ENCODE measurements at places on chromosomes 5 and 9.

- DNase-seq = no peak
Measured at GRCh38 chr5:132110930-132111329, 37.3 kb downstream of the CSF2 start.

DNA sequence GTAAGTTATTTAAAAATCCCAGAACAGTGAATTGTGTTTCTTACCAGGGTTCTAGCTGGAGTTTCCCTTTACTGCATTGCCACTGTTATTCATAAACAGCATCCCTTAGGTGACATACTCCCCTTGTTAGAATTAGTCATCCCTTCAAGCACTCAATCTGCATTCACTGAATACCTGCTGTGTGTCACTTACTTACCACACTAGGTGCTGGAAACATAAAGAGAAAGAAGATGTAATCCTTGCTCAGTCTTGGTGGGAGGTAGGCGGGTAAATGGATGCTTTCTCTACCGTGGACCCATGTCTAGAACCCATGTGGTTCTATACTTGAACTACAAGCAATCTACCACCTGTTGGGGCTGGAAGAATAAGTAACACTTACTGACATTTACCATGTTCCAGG, 371.6 kb downstream of the KDM4C start:
- no peak for DNase-seq

DNA sequence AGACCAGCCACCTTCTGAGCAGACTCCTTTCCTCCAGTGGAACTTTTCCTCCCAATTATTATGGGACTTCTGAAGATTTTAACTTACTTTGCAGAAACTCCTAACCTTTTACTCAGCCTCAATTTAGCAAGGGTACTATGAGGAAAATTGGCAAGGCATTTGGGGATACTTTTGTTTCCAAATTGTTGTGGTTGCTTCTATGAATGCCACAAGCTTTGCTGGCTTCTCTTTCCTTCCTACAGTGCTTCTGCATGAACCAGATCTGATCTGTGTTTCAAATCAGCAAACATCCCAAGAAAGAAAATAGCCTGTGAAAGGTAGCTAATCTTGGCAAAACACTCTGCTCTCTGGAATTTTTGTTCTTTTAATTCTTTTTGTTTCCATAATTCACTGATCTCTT, 57.3 kb upstream of the TAF11L2 start:
- no peak for DNase-seq

DNA sequence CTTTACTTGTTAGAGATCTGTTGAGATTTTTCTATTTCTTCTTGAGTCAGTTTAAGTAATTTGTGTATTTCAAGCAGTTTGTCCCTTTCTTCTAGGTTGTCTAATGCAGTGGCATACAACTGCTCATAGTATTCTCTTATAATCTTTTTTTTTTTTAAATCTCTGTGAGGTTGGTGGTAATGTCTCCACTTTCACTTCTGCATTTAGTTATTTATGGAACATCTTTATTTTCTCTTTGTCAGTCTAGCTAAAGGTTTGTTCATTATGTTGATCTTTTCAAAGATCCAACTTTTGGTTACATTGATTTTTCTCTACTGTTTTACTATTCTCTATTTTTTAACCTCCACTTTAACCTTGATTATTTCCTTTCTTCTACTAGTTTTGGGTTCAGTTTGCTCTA, 13.8 kb downstream of the FOXE1 start:
- DNase-seq = peak; percentile 47

- DNase-seq = no peak
Measured at GRCh38 chr9:91056917-91057316, 255.3 kb downstream of the SYK start.

GRCh38 chr5:124725040-124725434, 21.4 kb downstream of the ZNF608 start:
- DNase-seq = no peak

DNA sequence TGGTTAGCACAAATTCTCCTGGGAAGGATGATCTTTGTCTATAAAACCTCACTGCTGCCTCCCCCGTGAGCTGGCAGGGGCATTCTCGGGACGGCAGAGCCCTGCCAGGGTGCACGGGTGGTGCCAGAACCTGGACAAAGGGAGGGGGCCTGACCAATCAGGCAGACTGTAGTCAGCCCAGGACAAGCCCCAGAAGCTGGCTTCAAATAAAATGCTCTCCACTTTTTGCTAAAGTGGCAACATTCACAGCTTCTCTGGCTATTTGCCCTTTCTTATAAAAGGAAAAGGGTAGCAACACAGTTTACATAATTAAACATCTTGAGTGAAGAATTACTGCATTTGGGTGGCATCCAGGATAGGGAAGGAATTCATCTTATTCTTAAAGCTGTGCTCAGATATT, 14.4 kb downstream of the IL9 start:
- no peak for DNase-seq

DNA sequence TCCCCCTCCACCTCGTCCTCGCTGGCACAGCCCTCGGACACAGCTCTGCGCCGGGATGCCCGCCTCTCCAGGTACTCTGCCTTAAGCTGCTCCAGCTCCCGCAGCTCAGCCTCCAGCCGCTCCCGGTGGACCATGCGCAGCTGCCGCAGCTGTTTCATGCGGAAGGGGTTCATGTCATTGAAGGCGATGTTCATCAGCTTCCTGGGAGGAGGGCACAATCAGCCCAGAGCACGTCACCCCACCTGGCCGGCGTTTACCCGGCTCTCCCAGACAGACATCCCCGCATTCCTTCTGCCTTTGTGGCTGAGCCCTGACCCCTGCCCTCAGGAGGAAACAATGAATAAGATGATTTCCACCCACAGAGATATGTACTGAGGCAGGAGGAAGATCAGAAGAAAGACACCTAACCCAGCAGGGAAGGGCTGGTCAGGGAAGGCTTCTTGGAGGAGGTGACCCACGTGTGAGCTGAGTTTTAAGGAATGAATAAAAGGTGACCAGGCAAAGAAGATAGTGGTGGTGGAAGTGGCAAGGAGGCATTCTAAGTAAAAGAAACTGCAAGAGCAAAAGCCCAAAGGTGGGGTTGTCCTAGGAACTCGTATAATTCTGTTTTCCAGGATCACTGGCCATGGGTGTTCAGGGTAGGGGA, 7.1 kb upstream of the CORO2A start:
- DNase-seq = no peak

- no peak for DNase-seq
Measured at GRCh38 chr9:103281126-103281525, 286.0 kb downstream of the CYLC2 start.

GRCh38 chr9:112348257-112349007, 15.0 kb upstream of the PTBP3 start:
- peak; percentile 50 for DNase-seq

- DNase-seq = peak; percentile 45
Measured at GRCh38 chr9:121736934-121737462, 85.6 kb downstream of the DAB2IP start.

DNA sequence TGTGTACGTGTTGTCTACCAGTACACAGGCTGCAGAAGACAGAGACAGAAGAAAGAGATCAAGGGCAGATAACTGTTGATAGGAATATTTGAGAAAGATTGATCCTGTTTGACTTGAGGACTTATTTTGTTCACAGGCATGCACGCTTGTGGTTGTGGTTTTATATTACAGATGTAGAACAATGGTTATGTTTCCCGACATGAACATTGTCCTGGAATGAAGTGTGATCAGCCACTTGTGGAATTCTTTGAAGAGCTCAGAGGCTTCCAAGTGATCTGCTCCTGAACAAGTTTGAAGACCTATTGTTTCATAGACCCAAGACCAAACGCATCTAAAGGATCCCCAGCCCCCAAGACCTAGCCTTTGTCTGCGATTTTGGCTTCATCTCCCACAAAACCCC, 13.7 kb downstream of the TEX53 start:
- no peak for DNase-seq

DNA sequence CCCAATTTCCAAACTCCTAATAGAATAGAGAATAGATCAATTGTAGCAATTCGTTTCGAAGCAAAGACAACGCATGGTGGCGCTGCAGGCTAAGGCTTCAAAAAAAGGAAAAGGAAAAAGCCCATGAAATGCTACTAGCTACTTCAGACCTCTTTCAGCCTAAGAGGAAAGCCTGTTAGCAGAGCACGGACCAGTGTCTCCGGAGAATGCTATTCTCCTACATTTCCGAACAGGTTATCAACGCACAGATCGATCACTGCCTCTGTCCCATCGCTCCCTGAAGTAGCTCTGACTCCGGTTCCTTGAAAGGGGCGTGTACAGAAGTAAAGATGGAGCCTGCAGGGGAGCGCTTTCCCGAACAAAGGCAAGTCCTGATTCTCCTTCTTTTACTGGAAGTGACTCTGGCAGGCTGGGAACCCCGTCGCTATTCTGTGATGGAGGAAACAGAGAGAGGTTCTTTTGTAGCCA, at the start of gene PCDHB15:
Gene PCDHB15, plus strand, starts transcription at position 146 of the 468 bp plus-strand sequence. Its CDS starts 184 bp downstream, at position 330.
- no peak for DNase-seq

GRCh38 chr9:10875752-10876151, 262.9 kb upstream of the PTPRD start:
- no peak for DNase-seq

GRCh38 chr5:153797484-153797883, 241.2 kb downstream of the FAM114A2 start:
- peak; percentile 24 for DNase-seq

GRCh38 chr5:66981266-66982055, 215.1 kb downstream of the CD180 start:
- DNase-seq = no peak

- no peak for DNase-seq
Measured at GRCh38 chr9:110364451-110364850, 26.8 kb upstream of the TXNDC8 start.

DNA sequence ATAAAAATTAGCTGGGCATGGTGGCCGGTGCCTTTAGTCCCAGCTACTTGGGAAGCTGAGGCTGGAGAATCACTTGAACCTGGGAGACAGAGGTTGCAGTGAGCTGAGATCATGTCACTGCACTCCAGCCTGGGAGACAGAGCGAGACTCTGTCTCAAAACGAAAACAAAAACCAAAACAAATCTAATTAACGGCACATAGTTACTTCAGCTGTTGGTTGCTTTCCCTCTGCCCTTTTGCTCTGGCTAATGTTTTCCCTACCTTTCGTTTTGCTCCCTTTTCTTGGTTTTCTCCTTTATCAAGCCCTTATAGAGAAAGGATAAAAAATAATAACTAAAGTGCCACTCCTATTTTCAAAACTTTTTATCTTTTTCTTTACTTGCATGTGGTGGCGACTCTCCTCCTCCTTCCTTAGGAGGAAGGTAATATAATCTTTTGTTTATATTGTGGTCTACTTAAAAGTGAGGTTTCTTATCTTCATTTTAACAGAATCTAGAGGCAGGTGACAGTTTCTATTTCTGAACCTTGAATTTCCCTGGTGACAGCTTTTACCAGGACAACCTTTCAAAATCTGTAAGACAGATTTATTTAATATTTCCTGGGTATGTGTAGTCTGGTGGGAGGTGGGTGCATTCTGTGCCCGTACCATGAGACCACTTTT, 125.4 kb downstream of the ARHGEF28 start:
- peak; percentile 25 for DNase-seq

GRCh38 chr5:103600086-103600485, 37.5 kb upstream of the NUDT12 start:
- DNase-seq = no peak

GRCh38 chr5:126253406-126253805, 169.8 kb upstream of the GRAMD2B start:
- DNase-seq = no peak

DNA sequence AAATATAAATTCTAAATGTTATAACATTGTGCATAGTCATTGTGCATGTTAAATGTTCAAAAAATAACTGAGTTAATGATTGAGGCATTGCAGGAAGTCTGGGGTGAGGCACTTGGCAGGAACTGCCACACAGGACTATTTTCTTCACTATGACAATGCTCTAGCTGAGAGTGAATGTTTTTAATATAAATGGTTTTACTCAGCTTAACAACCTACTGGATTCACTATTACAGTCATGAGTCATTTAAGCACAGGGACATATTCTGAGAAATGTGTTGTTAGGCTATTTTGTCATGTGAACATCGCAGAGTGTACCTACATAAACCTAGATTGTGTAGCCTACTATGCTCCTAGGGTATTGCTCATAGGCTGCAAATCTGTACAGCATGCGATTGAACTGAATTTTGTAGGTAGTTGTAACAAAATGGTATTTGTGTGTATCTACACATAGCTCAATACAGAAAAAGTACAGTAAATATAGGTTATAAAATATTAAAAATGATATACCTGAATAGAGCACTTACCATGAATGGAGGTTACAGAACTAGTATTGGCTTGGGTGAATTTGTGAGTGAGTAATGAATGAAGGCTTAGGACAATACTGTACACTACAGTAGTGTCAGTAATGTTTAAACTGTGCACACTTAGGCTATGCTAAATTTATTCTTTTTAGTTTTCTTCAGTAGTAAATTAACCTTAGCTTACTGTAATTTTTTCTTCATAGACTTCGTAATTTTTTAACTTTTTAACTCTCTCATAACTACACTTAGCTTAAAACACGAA, 346.1 kb upstream of the PTGER4 start:
- DNase-seq = no peak

DNA sequence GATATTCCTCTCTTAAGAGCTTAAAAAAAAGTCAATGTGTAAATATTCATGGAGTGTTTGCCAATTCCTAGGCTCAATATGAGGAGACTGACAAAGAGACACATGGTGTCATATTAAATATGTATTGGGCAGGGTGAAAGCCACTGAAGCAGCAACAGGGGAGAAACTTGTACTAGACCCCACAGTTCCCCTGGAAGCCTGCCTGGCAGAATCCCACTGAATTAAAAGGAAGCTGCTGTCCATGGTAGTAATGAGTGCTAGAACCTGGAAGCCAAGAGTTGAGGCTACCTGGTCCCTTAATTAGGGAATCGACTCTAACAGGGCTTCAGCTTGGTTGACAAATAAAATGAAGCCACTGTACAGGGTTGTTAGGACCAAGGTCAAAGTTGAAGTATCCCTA, 129.4 kb upstream of the GPR151 start:
- DNase-seq = no peak

- DNase-seq = no peak
Measured at GRCh38 chr9:114461468-114461867, 43.8 kb downstream of the WHRN start.

DNA sequence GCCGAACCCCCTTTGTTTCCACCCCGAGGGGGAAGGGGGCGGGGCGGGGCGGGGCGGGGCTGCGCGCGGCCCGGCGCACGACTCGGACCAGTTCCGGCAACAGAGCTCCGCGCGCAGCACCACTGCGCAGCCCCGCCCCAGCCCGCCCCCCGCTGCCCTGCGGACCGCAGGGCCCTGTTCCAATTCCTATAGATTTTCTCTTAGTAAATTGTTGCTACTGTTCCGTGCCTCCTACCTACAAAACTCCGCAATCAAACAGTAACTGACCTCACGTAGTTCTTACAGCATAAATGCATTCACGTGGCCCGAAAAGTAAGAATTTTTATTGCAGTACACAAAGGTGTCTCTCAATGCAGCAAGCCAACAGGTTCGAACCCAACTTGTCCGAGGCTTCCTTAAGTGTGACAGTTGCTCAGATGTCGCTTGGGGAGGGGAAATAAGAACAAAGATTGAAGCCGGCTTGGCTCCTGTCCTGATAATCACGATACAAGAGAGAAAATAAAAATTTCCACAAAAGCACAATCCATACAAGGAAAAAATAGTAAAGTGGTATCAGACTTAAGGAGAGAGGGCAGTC, 1.2 kb upstream of the RNF38 start:
- peak; percentile 92 for DNase-seq

DNA sequence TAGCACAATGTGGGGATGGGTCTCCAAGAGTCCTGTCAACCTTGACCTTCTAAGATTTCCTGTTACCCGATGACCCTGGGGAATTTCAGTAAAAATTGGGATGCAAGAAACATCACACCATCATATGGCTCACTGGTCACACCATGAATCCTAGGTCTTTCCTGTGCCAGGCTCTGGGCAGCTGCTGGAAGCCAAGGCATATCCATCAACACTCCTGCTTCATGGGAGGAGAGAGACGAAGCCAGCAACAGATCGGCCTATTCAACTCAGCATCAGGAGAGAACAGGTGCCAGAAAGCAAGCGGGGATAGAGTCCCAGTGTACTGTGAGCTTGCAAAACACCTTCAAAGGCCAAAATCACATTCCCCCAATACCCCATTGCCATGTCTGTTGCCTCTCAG, 6.5 kb upstream of the NEK6 start:
- DNase-seq = no peak
